CD4-positive, alpha-beta T cell treated with Interleukin-6 at 100 ng/mL for 8 hours (primary cell): ENCODE measurements at places on chromosomes 2 and 18.

- DNase-seq = peak; percentile 76
Observed at GRCh38 chr2:234288974-234289455, 207.9 kb downstream of the ARL4C start.

DNA sequence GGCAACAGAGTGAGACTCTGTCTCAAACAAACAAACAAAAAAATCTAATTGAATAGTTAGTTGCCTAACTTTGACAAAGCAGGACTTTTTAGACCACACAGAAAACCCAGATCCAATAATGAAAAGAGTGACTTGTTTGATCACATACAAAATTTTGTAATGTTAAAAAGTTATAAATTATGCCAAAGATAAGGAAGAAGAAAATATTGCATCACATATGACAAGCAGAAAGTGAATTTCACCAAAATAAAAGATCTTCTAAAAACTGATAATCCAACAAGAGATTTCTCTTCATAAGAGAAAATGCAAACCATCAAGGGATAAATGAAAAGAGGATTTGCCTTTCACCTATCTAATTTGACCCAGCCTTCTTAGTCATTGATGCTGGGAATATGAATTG is 2.8 kb upstream of the RMP24 start:
- DNase-seq = no peak

DNA sequence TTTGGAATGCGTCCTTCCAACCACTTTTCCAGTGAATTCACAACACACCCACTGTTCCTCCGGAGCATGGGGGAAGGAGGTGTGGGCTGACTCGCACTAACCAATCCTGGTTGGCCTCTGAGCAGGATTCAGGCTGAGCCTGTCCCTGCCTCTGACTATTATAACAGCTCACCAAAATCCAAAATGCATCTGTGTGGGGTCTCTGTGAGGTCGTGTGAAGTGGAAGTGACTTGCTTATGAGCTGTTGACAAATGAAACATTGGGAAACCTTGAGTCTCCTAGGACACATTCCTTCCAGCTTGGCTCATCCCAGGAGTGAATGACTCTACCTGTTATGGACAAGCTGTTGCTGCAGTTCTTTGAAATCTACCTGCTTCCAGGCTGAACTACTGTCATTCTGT is 1.5 kb downstream of the CIDEA start:
- no peak for DNase-seq

GRCh38 chr2:201072201-201072530 is 365 bp downstream of the NDUFB3 start:
- no peak for DNase-seq

DNA sequence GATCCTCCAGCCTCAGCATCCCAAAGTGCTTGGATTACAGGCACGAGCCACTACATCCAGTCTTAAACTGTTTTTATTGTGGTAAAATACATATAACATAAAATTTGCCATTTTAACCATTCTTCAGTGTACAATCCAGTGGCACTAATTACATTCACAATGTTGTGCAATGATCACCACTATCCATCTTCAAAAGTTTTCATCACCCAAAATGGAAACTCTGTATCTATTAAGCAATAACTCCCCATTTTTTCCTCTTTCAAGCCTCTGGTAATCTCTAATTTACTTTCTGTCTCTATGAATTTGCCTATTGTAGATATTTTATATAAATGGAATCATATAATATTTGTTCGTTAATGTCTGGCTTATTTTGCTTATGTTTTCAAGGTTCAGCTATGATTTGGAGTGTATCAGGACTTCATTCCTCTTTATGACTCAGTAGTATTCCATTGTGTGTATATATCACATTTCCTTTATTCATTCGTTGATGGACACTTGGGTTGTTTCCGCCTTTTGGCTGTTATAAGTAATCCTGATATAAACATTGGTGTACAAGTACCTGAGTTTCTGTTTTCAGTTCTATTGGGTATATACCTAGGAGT is 71.8 kb downstream of the GFPT1 start:
- no peak for DNase-seq

DNA sequence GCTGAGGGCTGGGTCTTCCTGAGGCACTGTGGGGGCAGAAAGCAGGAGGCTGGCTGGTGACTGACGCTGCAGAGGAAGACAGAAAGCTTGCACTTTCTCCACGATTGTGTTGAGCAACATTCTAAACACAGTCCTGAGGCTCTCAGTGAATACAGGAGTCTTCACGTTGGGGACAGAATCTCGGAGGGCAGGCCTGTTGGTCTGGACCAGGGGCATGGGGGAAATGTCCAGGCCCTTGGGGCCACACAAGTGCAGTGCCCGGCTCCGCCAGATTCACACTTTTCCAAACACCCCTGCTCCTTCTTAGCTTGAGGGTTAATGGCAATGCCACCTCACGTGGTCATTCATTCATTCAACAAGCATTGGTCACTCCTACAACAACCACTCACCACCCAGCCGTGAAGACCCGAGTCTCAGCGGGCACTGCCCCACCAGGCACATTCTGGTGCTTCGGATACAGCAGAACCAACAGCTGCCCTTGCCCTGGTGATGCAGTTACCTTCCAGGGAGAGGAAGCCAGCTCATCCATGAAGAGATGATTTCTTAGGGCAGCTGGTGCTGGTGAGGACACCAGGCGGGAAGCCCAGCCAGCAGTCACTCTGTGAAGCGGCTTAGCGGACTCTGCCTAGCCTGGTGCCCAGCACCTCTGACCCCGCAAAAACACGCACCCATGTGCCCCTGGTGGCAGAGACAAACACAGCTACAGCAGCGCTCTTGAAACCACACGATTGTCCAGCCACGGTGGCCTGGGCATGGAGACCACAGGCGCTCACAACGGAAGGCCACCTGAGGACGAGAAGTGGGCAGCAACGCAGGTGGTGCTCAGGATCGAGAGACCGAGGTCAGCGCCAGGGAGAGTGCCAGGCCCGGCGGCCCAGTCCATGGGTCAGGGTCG is 10.9 kb upstream of the GPC1 start:
- DNase-seq = no peak

- no peak for DNase-seq
Observed at GRCh38 chr2:231480781-231481180, 16.5 kb upstream of the NCL start.

DNA sequence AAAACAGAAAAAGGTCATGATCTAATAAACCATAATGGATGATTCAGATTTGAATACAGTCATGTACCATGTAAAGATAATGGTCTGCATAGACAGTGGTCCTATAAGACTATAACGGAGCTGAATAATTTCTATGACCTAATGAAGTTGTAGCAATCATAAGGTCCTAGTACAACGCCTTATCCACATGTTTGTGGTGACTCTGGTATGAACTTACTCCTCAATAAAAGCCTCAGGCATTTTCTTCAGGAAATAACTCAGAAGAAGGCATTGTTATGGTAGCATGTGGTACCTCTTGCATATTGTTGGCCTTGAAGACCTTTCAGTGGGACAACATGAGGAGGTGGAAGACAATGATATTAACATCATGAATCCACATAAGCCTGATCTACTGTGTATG is 883.3 kb downstream of the CNTNAP5 start:
- no peak for DNase-seq

- DNase-seq = no peak
Observed at GRCh38 chr18:55838319-55838718, 250.3 kb upstream of the TCF4 start.

DNA sequence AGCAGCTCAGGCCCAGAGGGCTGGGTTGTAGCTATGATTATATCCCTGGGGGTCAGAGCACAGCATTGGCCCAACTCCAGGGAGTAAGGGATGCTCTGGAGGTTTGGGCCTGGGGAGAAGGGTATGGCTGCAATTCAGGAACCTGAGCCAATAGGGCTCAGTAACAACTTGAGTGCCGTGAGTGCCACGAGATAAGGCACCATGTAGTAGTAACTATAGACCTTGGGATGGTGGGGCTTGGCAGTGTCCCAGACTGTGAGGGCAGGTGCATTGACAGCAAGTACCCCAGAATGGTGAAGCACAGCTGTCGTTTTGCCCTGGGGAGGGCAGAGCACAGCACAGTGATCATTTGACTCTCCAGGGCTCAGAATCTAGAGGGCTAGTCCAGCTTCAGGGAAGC is 45.1 kb upstream of the ZNF396 start:
- no peak for DNase-seq

DNA sequence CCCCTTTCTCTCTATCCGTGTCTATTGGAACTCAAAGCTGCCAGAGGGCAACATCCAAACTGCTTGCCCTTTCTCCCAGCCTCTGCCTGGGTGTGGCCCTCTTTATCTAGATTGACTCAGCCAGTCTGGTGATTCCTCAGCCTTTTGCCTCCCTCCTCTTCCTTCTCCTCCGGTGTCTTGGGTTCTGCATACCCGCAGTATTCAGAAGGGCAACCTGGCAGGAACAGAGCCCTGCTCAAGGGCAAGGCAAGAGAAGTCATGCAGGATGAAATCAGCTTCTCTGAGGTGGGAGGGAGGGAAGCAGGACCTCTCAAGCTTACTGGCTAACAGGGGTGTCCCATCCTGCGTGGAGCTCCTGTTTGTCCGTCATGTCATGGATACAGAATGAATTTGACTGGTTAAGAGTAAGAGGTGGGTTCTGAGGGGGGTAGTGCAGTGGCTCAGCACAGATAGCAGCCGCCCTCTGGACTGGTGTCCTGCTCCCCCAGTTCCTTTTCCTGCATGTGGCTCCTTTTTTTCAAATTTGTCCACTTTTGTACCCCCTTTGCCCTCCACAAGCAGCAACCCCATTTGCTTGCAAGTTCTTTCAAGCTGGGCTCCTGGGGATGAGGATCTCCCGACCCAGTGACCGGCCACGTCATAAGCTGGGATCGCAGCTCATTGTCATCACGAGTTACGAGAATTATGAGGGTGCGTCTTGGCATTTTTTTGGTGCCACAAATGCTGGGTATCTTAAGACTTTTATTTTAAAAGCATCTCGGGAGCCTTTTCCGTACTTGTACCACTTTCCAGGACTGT is 154.1 kb downstream of the FHOD3 start:
- no peak for DNase-seq

- DNase-seq = no peak
Observed at GRCh38 chr18:11464129-11464528, 145.3 kb upstream of the SLC35G4 start.

GRCh38 chr2:83615511-83615910 is 843.6 kb downstream of the SUCLG1 start:
- no peak for DNase-seq

GRCh38 chr2:63737081-63737751 is 104.5 kb upstream of the UGP2 start:
- no peak for DNase-seq

- no peak for DNase-seq
Observed at GRCh38 chr2:234478121-234478858, 18.6 kb downstream of the ARL4C start.

DNA sequence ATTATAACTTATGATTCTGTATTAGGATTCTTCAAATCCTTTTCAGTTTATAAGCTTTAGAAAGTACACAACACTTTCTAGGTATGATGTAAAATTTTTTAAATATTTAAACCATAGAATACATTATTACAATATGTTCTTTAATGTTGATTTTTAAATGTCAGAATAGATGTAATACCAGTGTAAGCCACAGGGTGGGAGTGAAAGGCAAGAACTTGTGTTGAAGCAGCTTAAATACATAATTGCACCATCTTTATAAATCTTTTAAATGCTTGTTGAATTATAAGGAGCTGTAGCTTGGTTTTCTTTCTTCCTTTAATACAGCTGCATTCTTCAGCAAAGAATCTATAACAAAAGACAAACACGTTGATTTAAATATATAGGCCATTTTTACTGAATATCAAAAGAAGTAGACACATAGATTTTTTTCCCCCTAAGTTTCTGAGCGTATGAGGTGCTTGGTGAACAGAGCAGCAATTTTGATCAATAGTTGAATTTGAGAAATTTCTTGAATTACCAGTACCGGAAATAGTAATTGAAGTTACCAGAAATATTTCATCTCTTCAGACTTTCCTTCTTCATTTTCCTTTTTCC is 63.0 kb downstream of the TANK start:
- peak; percentile 42 for DNase-seq
